HTR-8/SVneo (cell line): ENCODE measurements at places on chromosomes 3 and 15.
A peak's percentile ranks its signal among the peaks of the same experiment; 100 is the strongest.

DNA sequence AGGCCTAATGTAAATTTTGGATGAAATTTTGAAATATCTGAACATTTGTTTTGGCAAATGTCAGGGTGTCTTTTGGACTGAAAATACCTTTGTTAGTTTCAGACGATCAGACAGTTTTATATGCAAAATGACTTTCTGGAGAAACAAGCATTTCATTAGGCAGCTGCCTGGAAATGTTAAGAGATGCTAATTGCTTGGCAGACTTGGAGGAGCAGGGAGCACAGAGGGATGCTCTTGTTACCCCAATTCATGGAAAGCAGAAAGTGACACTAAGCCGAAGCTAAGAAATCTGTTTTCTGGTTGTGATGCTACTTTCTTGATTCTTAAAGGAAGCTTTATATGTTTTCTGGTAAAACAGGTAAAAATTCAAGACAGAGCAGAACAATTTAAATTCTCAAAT lies 204.3 kb upstream of the GBE1 start:
- DNase-seq: no peak

- DNase-seq: no peak
These were observed 228.8 kb downstream of the RORA start for GRCh38 chr15:61000276-61000675.

- peak; percentile 41 for DNase-seq
These were observed 1.2 kb downstream of the MEX3B start for GRCh38 chr15:82044373-82045178.

DNA sequence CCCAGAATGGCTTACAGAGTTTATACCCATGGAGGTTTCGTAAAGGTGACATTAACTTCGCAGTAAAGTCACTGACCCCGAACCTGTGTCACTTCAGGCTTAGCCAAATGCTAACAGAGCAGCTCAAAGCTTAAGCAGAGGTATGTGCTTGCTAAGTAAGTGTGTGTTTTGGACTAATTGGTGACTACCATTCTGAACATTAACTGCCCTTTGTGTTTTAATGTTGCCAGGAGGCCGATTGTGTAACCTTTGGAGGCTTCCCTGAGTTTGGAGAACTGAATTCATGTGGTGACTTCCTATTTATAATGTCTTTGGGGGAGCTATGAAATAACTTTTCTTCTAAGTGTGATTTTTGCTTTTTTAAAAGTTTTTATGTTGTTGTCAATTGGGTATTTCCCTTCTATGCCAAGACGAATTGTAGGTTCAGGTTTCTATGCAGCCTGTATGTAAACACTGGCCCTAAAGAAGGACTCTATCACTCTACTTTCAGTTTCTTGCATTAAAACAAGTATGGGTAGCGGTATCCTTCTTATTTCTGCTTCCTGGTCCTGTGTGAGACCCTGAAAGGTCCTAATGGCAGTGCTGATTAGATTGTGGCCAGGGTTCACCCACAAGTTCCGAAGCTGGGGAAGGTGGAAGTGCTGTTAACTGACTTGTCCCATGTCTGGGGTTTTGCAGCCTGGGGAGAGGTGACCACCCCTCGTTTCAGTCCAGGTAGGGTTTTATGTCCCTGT lies 86.3 kb downstream of the IGF1R start:
- DNase-seq: no peak

- DNase-seq: no peak
These were observed 361.0 kb upstream of the NECTIN3 start for GRCh38 chr3:110710603-110711002.

DNA sequence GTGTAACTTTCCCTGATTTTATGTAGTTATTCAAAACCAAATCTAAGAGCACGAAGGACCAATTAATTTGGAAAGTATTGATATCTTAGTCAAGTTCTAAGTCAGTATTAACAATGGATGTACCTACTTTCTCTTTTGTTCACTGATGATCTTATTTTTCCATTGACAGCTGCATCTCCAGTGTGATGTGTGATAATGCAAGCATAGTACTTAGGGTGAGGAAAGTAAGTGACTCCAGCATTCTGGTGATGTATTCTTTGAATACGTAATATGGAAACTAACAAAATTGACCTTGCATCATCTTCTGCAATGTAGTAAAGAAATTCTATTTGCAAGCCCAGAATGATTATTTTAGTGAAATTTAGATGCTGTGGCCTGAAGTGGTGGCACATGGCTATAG lies 22.4 kb downstream of the FBXW12 start:
- DNase-seq: no peak

DNA sequence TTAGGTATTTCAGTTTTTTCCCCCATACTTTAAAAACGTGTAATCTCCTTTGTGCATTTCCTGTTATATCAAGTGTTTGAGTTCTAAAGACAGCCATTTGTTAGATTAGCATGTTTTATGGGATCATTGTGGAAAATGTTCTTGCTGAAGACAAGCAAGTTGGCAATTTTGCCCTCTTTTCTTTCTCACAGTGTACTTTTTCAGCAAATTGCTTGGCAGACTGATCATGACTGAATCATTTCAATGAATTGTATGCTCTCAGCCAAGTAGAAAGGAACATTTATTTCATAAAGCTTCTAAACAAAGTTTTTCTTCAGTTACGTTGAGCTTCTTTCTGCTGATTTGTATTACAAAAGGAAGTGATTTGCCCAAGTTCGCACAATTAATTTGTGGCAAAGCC lies 51.6 kb downstream of the ATG7 start:
- DNase-seq: no peak

DNA sequence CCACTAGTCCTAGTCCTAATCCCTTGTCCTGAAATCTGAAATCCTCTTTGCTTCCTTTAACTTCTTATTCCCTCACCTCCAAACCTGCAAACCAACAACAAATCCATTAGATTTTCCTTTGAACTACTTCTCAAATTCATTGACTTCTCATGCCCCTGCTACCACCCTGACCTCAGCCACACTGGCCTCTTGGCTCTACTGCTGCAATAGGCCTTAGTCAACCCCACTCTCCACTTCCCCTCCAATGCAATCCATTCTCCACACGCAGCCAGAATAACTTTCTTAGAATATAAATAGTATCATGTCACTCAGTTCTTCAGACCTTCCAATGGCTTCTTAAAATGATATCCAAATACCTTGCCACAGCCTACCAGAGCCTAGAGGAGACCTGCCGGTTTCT lies 131.1 kb upstream of the GADL1 start:
- no peak for DNase-seq

DNA sequence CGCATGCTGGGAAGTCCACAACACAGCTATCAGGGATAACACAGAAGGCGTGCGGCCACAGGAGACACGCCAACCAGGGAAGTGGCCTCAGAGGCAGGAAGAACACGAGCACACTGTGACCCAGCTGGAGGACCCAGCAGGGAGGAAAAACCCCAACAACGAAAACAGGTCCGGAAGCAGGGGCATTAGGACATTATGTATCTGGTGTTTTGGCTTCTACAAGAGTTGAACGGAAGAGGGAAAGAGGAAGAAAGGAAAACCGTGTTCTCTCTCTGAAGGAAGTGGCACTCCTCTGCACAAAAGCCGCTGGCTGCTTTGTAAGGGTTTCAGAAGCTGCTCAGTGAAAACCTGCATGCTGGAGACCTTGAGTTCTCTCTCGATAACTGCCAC lies 61.8 kb downstream of the HACD2 start:
- DNase-seq: no peak

DNA sequence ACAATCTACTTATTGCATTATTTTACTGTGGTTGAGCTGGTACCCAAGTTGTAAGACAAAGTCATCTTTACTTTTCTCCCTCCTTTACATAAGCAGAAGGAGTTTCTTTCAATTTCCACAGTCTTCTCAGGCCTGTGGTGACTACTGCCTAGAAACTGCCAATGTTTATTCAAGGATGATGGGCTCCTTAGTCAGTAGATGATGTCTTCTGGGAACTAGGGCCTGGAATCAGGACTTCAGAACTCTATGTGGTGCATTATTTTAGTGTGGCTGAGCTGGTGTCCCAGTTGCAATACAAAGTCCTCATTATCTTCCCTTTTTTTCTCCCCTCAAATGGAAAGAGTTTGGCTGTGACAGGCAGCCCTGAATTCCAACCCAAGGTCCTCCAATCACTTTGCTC lies 1762.5 kb downstream of the SI start:
- DNase-seq: no peak

- DNase-seq: no peak
These were observed 622.3 kb downstream of the DIPK2A start for GRCh38 chr3:144593881-144594280.

DNA sequence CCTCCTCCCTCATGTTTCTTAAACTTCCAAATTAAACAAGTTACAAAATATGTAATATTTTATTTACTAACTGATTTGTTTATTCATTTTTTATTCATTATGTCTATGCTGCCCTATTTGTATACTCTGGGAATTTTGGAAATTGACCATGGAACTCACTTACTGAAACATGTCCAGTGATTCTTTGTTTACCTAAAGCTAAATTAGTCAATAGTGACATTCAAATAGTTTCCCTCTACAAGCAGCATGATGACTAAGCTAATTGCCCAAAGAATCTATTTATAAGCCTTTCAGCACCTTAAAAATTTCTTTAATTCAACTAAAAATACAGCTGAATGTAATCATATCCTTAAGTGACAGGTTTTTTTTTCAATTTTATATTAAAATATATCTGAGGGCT lies 437.7 kb downstream of the SI start:
- DNase-seq: no peak
